ENCODE measurements at places on chromosomes 6 and 20.

DNA sequence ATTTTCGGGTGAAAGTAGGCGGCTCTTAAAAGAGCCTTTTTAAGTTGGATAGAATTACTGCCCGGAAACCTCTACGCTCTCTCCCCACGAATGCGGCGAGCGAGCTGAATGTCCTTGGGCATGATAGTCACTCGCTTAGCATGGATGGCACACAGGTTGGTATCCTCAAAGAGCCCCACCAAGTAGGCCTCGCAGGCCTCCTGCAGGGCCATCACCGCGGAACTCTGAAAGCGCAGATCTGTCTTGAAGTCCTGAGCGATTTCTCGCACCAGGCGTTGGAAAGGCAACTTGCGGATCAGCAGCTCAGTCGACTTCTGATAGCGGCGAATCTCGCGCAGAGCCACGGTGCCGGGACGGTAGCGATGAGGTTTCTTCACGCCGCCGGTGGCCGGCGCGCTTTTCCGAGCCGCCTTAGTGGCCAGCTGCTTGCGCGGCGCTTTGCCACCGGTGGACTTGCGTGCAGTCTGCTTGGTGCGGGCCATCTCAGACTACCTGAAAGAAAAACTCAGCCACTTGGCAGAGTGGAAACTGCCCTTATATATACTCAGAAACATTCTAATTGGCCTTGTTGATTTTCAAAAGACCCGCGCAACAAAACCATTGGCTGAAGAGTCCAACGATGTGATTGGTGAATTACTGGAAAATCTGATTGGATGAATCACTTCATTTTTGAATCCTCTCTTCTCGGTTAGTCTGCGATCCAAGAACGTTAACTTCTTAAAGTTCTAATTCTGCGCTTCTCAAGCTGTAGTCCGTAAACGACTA is 93.9 kb upstream of the BTN3A2 start:
- DNase-seq, result peak; percentile 65

DNA sequence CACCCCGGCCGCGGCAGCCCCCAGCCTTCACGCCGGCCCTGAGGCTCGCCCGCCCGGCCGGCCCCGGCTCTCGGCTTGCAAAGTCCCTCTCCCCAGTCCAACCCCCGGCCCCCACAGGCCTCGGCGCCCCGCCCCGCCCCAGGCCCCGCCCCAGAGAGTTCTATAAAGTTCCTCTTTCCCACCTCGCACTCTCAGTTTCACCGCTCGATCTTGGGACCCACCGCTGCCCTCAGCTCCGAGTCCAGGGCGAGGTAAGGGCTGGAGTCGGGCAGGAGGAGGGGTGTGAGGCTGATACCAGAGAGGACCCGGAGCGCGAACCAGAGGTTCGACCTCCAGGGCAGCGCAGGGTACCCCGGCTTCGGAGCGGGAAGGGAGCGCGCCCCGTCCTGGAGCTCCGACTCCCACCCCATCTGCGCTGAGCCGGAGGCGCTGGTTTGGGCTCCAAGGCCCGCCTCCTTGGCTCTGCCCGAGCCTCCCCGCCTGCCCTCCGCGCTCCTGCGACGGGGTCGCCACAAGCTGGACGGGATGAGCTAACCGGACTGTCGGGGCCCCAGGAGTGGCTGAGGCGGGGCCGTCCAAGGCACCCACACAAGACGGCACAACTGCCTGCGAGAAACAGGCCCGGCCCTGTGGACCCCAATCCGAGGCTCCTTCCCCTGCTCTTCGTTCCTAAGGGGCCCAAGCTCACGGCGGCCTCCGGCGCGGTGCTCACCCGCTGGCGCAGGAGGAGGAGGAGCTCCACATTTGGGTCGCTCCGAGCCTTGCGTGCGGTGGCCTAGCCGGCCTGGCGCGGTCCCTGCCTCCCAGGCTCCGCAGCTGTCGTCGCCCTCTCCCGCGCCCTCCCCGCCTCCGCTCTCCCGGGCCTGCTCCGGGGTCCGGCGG is at the start of gene IRF4:
IRF4 (plus strand) TSS at position 194 of the 882 bp plus-strand sequence. CDS start 1,401 bp downstream, outside the sequence.
- peak; percentile 55 for DNase-seq

- no peak for DNase-seq
Observed at GRCh38 chr6:11330413-11330760, 97.9 kb upstream of the NEDD9 start.

DNA sequence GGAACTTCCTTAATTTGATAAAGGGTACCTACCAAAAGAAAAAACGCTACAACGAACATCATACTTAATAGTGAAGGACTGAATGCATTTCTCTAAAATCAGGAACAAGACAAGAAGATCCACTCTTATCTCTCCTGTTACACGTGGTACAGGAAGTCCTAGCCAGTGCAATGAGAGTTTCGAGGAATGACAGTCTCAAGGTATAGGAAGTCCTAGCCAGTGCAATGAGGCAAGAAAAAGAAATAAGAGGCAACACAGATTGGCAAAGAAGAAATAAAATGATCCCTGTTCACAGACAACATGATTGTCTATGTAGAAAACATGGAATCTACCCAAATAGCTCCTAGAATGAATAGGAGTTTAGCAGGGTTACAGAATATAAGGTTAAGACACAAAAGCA is 167.8 kb upstream of the MLN start:
- DNase-seq, result no peak

GRCh38 chr6:4313044-4313686 is 177.8 kb upstream of the ECI2 start:
- DNase-seq, result no peak

DNA sequence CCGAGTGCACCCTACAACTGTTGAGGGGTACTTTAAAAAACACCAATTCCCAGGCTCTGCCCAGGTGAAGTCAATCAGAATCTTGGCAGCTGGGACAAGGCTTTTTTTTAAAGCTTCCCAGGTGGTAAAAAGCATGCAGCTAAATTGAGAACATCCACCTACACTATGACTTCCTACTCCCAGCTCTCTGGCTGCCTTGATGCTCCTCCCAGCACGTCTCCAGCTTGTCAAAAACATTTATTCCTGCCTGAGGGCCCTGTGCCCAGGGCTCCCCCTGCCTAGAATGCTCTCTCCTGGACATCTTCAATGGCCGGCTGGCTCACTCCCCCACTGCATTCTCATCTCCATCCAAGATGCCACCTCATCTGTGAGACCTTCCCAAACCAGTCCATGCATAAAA is 9.9 kb downstream of the ZBTB24 start:
- DNase-seq, result no peak

GRCh38 chr20:54138427-54138826 is 35.4 kb downstream of the CYP24A1 start:
- no peak for DNase-seq

DNA sequence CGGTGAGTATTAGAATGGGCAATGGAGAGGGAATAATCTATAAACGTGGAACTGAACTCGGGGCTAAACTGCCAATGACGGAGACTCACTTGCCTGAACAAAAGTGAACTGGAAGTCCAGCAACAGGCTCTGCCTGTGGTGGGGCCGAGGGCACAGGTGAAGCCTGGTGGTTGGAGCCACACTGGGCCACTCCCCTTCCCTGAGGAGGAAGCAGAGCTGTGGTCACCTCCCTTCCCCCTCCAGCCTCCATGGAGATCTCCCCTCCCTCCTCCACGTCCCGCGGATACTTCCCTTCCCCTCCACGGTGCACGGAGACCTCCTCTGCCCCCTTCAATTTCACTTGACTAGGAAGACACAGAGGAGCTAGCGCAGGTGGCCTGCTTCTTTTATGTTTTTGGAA is 14.7 kb upstream of the DSP start:
- DNase-seq, result peak; percentile 28

DNA sequence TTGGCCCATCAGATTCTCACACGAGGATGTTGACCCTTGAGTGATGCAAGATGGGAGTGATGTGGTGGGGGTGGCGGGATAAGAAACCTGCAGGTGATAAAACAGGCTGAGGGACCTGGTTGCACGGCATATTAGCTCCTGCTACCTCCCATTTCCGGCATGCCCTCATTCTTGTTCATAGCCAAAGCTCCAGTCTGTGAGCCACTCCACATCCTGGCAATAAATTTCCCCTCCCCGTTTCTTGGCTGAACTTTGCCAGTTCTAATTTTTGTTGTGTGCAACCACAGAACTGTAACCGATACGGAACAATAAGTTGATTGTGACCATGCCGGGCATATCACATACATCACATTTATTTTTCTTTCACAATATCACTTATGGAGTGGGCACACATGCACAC is 41.6 kb upstream of the NFATC2 start:
- no peak for DNase-seq

- DNase-seq, result no peak
Observed at GRCh38 chr20:20206788-20207187, 154.5 kb downstream of the CFAP61 start.

- DNase-seq, result no peak
Observed at GRCh38 chr20:33071198-33071597, 8.2 kb upstream of the BPIFB4 start.

DNA sequence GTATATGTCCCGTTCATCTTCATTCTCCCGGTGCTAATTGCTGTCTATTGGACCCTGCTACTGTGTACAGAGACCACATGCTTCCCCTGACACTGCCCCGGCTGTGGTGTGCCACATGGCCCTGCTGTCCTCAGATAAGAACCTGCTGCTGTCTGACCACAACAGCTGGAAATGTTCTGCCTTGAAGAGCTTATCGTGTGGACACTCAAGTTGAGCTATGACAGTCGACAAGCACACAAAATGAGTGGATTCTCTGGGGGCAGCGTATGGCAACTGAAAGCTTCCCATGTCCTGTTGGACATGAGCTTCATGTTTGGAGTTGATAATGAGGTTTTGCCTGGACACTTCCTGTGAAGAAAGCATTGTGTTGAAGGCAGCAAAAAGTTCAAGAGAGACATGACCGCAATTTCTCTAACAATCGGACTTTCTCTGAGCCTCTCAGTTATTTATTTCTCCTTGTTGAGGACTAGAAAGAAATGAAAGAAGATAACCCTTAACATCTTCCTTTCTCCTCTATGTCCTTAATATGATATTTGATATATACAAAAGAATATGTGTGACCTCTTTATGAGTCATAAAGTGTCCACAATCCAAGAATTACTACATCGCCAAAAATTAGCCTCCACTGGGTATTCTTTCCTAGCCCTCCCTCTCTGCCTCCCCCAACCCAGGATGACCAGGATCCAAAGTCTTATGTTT is 187.1 kb upstream of the TCF21 start:
- no peak for DNase-seq

DNA sequence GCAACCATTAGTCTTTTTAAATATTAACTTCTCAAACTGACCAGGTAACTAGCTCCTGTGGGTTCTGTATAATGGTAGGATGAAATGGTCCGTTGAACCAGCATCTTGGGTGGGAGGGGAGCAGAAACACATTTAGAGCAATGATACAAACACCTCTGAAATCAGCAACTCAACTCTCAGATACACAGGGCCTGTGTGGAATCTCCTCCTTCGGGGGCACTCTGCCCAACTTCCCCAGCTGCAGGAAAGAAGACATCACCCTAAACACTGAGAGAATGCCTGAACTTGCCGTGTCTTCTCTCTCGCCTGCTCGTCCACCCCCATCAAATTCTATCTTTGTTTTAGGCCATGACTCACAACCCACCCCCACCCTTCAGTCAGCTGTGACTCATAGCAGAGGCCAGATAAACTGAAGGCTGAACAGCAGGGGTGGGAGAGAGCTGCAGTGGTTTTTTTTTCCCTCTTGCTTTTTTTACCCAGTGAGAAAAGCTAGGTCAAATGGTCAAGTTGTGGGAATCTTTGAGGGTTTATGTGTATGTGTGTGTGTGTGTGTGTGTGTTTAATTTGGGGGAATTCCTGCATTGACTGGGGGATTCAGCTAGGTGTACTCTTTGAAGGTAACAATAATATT is 593.4 kb upstream of the JAG1 start:
- no peak for DNase-seq

GRCh38 chr20:37944456-37944981 is 41.6 kb downstream of the VSTM2L start:
- no peak for DNase-seq

- no peak for DNase-seq
Observed at GRCh38 chr20:4524792-4525191, 196.9 kb upstream of the PRND start.

- no peak for DNase-seq
Observed at GRCh38 chr6:31450751-31451150, 47.2 kb upstream of the MICB start.

DNA sequence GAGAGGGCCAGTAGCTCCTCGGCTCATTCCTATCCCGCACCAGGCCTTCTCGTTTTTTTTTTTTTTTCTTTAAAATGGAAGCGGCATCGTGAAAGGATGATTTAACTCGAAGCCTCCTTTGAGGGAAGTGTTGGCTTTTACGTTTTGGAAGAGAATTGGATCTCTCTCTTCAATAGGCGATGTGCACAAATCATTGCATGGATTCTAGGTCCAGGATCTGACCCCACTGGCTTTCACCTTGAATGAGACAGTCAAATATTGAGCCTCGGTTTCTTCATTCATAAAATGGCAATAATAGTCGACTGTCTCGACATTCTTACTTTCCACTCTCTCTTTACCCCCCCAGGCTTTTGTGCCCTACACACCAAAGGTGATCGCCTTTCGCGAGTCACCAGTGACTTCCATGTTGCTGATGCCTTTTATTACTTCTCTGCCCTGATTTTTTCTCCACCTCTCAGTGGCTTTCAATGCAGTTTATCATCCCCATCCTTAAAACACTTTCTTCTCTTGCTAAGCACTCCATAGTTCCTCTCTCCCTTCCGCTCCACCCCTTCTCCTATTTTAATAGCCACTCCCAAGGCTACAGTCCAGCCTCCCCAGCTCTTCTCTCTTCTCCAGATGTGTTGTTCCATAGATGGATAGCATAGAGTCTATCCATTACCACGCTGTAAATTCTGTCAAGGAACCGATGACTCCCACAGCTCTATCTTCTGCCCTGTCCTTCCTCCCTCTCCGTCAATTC is 473 bp upstream of the DTNBP1 start:
- DNase-seq, result no peak

DNA sequence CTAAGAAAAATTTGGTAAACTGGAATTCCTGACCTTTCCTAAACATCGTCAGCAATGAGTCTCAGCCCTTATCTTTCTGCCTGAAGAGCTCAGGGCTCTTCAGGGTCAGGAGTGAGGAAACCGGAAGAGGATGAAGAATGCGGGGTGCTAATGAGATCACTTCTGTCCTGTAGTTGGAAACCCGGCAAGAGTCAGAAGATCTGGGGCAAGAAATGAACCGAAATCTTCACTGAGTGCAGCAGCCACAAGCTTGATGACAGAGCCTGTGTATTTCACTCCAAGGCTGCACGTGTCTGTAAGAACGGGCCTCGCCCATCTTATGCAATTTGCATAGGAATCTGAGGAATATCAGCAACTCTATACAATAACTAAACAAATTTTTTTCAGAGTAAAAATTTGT is 60.4 kb upstream of the QKI start:
- DNase-seq, result no peak

- DNase-seq, result no peak
Observed at GRCh38 chr20:12093057-12093796, 175.5 kb downstream of the BTBD3 start.

DNA sequence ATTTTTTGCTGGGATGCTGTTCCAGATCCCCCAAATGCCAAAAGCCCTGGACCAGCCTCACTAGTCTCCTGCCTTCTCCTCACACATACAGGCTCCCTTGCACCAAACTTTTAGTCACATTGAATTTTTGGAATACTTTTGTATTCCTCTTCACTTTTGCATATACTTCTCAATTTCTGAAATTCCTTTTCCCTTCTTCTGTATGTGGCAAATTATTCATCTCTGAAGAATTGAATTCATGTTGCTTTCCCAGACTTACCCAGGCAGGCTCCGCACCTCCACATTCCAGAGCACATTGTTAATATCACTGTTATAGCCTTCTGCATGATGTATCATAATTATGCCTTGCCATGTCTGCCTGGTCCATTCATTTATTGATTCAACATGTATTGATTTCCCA is 255.3 kb upstream of the POU3F2 start:
- no peak for DNase-seq
